ENCODE measurements at places on chromosomes 4 and X. TPM values are rescaled to one million over a fixed set of nuclear protein-coding genes. Genes with fewer than 3 reads are reported as not detected.

Gene LRP2BP
- polyA plus RNA-seq, result 0.09 TPM

Gene SSX3
- not detected for polyA plus RNA-seq

Gene BCLAF3
- 2.8 TPM for polyA plus RNA-seq

Gene STATH
- polyA plus RNA-seq, result not detected

Gene CLIC2
- polyA plus RNA-seq, result 1.2 TPM

Gene KLF3
- 24.3 TPM for polyA plus RNA-seq

Gene GABRE
- 13.9 TPM for polyA plus RNA-seq

Gene GNRHR
- not detected for polyA plus RNA-seq

Gene MAGEB10
- not detected for polyA plus RNA-seq

Gene CXCL1
- polyA plus RNA-seq, result 2.0 TPM

Gene RHOH
- not detected for polyA plus RNA-seq

Gene QRFPR
- not detected for polyA plus RNA-seq

Gene CCKAR
- 0.27 TPM for polyA plus RNA-seq
